ENCODE measurements at places on chromosomes 1 and 21.

GRCh38 chr1:63888984-63889383 lies 115.2 kb downstream of the ROR1 start:
- DNase-seq = no peak

GRCh38 chr1:232307296-232308017 lies 322.5 kb downstream of the SIPA1L2 start:
- no peak for DNase-seq

- DNase-seq = no peak
These were observed 9.6 kb downstream of the TRIM62 start for GRCh38 chr1:33171977-33172813.

- DNase-seq = no peak
These were observed 10.3 kb downstream of the ZNF687 start for GRCh38 chr1:151292207-151293030.

GRCh38 chr1:204591473-204592090 lies 75.4 kb downstream of the MDM4 start:
- DNase-seq = no peak

GRCh38 chr1:201530741-201531531 lies 8.0 kb upstream of the NAV1 start:
- no peak for DNase-seq

DNA sequence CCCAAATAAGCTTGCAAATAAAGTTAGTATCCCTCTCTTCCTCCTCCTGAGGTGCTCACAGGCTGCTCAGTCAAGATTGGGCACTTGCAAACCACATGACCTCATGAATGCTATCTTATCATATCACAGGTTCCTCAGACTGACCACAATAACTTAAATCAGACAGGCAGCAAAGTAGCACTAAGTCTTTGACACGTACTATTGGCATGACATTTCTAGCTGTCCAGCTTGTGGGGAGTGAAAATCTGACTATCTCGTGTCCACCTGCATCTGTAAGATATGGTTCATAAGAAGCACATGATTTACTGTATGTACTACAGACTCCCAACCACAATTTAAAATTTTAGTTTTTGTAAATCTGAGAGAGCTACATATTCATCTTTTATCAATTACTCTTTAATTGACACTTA lies 58.0 kb upstream of the GFI1 start:
- no peak for DNase-seq

DNA sequence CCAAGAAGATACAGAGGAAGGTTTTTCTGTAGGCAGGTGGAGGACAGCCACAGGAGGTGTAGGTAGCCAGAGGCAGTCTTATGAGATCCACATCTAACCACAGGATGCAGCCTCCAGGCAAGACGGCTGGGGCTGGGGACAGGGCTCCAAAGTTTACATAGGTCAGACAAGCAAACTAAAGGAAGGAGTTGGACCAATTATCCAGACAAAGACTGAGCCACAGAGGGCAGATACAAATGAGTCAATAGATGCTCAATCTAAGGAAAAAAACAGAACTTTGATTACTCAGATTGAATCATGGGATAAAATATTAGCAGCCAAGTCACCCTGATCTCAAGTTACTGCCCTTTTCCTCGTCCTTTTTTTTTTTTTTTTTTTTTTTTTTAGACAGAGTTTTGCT lies 91.6 kb downstream of the RGS7 start:
- no peak for DNase-seq

DNA sequence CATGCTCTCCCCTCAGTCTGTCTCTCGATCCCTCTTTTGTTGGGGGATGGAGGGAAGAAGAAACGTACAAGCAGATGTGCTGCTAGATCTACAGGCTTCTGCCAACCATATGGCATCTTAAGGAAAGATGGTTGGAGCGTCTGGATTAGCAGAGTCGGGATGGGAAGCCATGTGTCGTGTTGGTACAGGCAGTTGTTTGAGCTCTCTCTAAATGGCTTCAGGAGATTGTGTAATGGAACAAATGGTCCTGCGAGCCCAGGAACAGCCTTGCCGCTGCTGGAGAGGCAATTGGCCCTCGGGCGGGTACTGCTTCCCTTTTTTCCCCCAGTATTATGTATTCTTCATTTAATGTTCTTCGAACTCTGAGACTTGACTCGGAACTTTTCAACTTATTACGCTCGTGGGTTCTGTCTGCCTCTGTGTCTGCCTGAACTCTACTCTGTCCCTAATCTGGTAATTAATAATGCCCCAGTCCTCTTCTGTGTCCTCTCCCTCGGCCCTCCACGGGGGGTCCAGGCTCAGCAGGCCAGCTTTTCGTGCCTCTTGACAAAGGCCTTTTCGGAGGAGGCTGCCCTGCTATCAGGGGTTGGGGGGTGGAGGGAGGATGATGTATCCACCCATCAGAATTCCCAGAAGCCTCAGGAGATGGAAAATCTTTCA lies 215.3 kb downstream of the SDCCAG8 start:
- DNase-seq = no peak

DNA sequence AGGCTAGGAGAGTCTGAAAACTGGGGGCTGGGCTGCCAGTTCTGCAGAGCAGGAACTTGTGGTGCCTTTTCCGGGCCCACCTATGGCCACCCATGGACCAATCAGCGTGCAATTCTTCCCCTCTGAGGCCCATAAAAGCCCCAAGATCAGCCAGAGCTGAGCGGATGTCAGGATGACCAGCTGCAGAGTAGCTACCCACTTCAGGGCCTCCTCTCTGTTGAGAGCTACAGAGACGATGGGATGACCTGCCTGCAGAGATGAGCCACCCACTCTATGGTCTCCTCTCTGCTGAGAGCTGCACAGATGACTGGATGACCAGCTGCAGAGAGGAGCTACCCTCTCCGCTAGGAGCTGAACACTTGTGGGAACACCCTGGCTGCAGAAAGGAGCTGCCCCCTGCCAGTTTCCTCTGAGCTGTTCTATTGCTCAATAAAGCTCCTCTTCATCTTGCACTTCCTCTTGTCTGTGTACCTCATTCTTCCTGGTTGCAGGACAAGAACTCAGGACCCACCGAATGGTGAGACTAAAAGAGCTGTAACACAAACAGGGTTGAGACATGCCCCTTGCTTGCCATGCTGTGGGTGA lies 12.8 kb upstream of the AADACL4 start:
- no peak for DNase-seq

GRCh38 chr1:5908461-5909375 lies 83.5 kb downstream of the NPHP4 start:
- DNase-seq = no peak

DNA sequence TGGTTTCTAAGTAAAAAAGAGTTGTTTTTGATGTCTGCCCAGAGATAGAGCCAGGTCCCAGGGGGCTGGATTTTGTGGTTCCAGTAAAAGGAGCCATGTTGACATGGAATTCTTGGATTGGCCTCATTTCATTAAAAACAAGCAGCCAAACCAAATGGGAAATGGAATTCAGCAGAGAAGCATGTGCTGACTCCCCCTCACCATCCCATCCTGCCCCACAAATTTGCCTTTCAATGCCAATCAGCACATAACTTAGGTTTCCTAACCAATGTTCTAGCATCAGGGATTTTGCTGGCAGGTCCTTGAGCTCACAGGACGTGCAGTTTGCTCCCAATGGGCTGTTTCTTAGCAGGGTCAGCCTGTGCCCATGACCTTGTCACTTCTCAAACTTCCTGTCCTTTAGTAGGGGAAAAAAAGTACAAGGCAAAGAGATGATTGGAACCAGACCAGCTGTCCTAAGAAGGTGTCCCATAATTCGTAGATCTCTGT lies 101.5 kb upstream of the GADD45A start:
- DNase-seq = no peak

DNA sequence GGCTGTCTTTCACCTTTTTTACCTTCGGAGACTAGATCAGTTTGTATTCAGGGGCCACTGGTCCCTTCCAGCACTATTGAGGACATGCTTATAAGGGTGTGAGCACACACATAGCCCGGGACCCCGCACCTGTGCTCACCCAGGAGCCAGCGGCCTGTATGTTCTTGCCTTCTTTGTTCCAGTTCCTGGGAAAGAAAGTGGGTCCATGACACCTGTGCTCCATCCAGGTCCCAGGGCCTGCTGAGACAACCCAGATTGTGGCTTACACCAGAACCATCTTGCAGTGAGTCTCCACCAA lies 207.8 kb downstream of the TOMM20 start:
- no peak for DNase-seq

DNA sequence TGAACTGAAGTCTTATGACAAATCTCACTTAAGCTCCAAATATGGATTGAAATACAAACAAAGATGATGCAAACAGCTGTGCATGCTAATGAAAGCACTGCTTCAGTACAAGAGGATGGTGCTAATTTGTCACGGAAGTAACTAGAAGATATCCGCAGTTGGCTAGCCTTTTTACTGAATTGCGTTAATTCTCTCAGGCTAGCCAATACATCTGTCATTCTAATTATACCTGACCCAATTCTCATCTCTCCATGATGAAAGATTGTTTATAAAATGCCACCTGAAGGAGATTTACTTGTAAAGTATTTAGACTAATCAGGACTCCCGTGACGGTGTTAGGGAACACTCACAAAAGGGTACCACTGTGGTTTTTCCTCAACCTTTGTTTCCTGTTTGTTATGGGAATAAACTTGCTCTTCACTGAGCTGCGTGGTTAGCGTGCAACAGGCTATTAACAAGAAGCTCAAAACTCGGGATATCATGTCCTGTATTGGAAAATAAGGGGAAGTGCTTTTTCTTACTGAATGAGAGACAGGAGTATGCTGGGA lies 162.5 kb downstream of the APP start:
- DNase-seq = no peak

GRCh38 chr1:234882898-234883297 lies 245.7 kb downstream of the TOMM20 start:
- no peak for DNase-seq

GRCh38 chr1:241551759-241552638 lies 19.8 kb downstream of the KMO start:
- no peak for DNase-seq

DNA sequence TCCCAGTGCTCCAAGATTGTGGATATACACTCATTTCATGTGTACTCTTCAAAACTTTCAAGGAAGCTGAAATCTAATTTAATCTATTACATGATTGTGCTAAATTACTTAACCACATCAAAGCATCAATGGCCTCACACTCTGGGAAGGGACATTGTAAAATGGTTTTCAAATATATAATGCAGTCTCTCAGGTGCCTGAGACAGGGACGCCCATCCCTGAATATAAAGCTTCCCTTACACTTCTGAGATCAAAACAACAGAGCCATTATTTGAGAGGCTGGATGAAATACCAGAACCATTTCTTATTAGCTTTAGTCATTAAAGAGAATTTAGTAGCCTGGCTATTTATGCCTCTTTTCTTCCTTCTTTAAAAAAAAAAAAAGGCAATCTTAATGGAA lies 259.2 kb upstream of the NFIA start:
- DNase-seq = no peak

All from stimulated activated CD8-positive, alpha-beta memory T cell treated with anti-CD3 and anti-CD28 coated beads, Interleukin-15, amount 100 ng/mL, for 4 hours (primary cell).